ENCODE measurements at places on chromosomes 11 and 22.

GRCh38 chr11:75903276-75903675 is 88.3 kb downstream of the UVRAG start:
- no peak for DNase-seq

GRCh38 chr11:123531325-123531724 is 101.3 kb downstream of the GRAMD1B start:
- no peak for DNase-seq

GRCh38 chr11:45102361-45102809 is 44.1 kb upstream of the PRDM11 start:
- no peak for DNase-seq

GRCh38 chr11:66267039-66267378 is 1.4 kb upstream of the RAB1B start:
- no peak for DNase-seq

GRCh38 chr11:104728927-104729326 is 169.3 kb downstream of the CASP12 start:
- DNase-seq = no peak

- DNase-seq = no peak
Measured at GRCh38 chr11:94583213-94583865, 16.2 kb downstream of the PIWIL4 start.
